ENCODE measurements at places on chromosomes 12 and 14. TPM values are rescaled to one million over a fixed set of nuclear protein-coding genes. Genes with fewer than 3 reads are reported as not detected.

DNA sequence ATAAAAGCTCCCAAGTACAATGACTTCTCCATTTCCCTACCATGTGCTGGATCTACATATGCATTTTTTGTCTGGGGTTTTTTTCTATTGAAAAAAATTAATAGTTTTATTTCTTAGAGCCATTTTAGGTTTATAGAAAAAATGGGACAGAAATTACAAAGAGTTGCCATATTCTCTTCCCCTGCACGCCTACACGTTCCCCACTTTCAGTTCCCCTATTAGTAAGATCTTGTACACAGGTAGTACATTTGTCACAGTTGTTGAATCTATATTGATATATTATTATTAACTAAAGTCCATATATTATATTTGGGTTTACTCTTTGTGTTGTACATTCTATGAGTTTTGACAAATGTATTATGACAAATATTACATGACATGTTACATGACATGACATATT, 35.7 kb downstream of the SIX6 start:
- no peaks in the 10 kb centered on the region for H3K27me3 ChIP-seq
- no peaks in the 10 kb centered on the region for H3K36me3 ChIP-seq
- no peaks in the 10 kb centered on the region for H3K4me1 ChIP-seq
- no peak overlapping the region for H3K27ac ChIP-seq

GRCh38 chr12:119613319-119613936, 19.9 kb downstream of the TMEM233 start:
- H3K4me3 ChIP-seq: no peak overlapping the region
- no peaks in the 10 kb centered on the region for H3K4me1 ChIP-seq
- no peaks in the 10 kb centered on the region for H3K27me3 ChIP-seq
- no peaks in the 10 kb centered on the region for H3K36me3 ChIP-seq
- no peak overlapping the region for H3K27ac ChIP-seq
- DNase-seq: no peak

DNA sequence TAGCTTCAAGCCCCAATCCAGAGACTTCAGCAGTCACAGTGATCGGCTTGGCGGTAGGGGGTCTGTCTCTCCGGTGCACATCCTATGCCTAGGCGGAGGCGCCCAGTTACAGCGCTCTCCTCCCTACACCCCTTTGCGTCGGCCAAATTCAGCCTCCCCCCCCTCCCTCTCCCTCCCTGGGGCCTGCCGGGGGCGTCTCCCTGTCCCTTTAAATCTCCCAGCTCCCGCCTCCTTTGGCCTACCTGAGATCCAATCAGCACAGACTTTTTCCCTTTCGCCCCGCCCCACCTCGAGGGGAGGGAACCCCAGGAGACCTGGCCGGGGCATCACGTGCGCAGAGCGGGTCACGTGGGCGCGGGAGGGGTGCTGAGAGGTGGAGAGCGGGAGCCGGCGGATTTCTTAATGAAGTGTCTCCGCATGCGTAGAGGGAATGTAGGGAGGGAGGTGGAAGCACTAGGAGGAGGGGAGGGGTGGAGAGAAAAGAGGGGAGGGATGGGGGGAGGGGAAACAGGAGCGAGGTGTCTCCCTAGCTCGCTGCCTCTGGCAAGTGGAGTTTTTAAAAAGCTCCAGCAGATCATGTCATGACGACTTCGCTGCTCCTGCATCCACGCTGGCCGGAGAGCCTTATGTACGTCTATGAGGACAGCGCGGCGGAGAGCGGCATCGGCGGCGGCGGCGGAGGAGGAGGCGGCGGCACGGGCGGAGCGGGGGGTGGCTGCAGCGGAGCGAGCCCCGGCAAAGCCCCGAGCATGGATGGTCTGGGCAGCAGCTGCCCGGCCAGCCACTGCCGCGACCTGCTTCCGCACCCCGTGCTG, at the start of gene HOXC13:
Gene HOXC13, plus strand, starts transcription at position 506 of the 815 bp plus-strand sequence. Its CDS starts 76 bp downstream, at position 582.
- no peaks in the 10 kb centered on the region for H3K4me1 ChIP-seq
- H3K27ac ChIP-seq: no peak within 1 kb of the TSS
- DNase-seq: no peak
- H3K36me3 ChIP-seq: no peaks in the 10 kb centered on the region
- H3K4me3 ChIP-seq: no peak within 1 kb of the TSS
- no peaks in the 10 kb centered on the region for H3K27me3 ChIP-seq

DNA sequence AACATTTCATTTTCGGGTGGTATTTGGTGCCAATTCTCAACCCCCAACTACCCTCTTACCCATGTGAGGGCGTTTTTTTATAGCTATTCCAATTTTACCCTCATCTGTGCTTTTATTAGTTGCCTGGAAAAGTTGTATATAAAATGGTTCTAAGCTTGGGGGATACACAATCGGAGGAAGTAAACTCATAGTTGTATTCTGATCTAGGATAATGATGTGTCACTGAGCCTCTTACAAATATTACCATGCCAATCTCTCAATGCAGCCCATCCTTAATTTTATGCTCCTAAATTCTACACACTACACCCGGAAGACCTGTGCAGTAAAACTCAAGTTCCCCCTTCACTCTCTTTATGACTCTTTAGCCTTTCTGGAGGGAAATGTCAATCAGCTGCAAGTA, 1206.5 kb upstream of the FLRT2 start:
- H3K27me3 ChIP-seq: no peaks in the 10 kb centered on the region
- no peaks in the 10 kb centered on the region for H3K4me1 ChIP-seq
- no peak for DNase-seq
- H3K36me3 ChIP-seq: no peaks in the 10 kb centered on the region
- H3K4me3 ChIP-seq: no peak overlapping the region

The TIMELESS gene
- polyA plus RNA-seq: 7.8 TPM
